ENCODE measurements at places on chromosomes 3 and 15. TPM values are rescaled to one million over a fixed set of nuclear protein-coding genes. Genes with fewer than 3 reads are reported as not detected.

The GCHFR gene
- total RNA-seq = 39.0 TPM

The CCR3 gene
- total RNA-seq = not detected

The AADACL2 gene
- 0.19 TPM for total RNA-seq

The SI gene
- total RNA-seq = not detected

The TMCO5A gene
- total RNA-seq = not detected

The SNTN gene
- total RNA-seq = not detected

The LRRC31 gene
- not detected for total RNA-seq

All from esophagus squamous epithelium (tissue), 5 donors.